ENCODE measurements at places on chromosomes 7 and 10.

DNA sequence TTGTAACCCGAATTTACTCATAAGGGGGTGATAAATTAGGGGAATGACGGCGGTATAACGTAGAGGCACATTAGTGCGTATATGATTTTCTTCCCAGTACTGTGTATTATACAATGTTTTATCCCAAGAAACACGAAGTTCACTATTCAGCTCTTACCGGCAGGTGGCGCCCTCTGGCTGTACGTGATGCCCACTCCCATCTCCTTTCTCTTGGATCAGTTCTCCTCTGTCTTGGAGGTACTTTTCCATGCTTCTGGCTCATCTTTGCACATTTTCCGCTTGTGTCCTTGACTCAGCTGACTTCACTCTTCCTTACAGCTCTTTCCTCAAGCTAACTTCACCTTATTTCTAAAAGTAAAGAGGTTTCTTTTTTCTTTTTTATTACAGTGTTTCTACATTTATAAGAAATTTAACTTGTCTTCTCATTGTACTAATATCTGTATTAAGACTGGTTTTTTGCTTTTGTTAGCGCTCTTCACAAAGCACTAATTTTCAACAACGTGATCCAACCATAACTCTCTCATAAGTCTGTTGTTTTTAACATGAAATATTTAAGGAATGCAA lies 21.3 kb downstream of the TMEM176B start:
- peak; percentile 51 for DNase-seq

GRCh38 chr10:95295031-95295755 lies 4.4 kb upstream of the PDLIM1 start:
- DNase-seq: peak; percentile 43

- no peak for DNase-seq
Observed at GRCh38 chr10:129030603-129030895, 436.5 kb upstream of the MGMT start.

- peak; percentile 95 for DNase-seq
Observed at GRCh38 chr7:28855538-28856217, 102.5 kb downstream of the TRIL start.

GRCh38 chr10:11397077-11397965 lies 214.1 kb downstream of the USP6NL start:
- DNase-seq: no peak

DNA sequence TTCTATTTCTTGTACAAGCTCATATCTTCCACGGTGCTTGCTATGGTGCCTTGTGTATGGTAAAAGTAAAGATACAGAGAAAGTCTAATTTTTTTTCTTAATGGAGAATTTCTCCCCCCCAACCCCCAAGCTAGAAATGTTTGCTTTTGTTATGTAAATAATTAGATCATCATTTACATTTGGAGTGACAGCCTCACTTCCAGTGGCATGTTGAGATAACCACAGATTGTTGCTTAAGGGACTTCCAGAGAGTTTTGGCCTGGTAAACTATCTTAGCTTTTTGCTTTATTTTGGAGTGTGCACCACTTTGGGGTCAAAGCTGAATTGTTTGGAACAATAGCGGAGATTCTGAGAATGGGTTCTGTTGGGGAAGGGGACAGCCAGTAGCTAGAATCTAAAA lies 129.7 kb downstream of the ZNF365 start:
- DNase-seq: no peak

DNA sequence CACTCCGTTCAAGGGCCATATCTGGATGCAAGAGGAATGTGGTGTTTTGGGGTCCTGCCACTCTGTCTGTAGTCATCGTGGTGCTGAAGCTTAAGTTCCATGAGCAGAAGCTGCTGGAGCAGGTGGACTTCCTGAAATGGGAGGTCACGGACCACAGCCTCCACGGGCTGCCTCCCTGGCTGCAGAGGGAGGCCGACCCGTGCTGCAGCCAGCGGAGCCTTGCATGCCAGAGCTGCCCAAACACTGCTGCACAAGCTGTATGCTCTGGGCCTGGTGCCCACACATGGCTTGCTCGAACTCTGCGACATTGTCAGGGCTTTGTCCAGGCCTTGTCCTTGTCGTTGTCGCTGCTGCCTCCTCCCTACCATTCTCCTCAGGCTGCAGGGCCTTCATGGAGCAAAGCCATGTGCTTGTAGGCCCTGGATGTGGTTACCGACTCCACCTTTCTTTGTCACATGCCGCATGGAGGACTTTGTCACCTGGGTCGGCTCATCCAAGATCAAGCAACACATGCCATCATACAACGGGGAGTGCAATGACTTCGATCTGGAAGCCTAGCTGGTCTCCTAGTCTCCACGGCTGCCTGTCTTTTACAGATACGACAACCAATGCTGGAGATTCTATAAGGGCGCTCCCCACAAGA lies 21.4 kb downstream of the GARIN1A start:
- no peak for DNase-seq

DNA sequence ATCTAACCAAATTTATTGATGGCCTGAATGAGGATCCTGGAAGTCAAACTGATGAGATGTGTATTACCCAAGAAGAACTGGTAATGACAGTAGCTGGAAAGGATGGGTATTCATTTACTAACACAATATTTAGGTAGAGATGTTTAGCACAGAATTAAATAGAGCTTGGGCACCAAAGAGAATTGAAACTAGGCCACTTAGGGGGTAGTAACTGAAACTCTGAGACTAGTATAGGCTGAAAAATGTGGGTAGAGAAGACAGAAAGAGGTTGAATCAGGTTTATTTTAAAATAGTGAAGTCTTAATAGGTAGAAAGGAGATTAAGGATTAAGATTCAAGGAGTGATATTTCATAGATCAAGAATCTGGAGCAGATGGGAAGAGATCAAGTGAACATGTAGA lies 155.8 kb downstream of the MLLT10 start:
- no peak for DNase-seq

DNA sequence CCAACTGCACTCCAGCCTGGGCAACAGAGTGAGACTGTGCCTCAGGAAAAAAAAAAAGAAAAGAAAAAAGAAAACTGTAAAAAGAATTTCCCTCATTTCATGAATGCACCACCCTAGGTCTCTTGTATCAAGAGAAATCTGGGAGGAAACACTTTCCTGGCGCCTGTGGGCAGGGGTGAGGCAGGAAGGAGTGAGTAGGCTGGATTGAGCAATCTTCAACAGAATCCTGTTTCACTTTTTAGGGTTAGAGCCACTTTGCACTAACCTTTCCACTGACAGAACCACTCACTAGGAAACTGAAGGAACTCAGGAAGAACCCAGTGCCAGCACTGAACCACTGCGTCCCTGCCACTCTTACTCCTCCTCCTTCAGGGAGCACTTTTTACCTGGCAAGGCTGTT lies 282.1 kb downstream of the CCDC3 start:
- no peak for DNase-seq

- DNase-seq: no peak
Observed at GRCh38 chr7:133724694-133725093, 402.4 kb upstream of the LRGUK start.

DNA sequence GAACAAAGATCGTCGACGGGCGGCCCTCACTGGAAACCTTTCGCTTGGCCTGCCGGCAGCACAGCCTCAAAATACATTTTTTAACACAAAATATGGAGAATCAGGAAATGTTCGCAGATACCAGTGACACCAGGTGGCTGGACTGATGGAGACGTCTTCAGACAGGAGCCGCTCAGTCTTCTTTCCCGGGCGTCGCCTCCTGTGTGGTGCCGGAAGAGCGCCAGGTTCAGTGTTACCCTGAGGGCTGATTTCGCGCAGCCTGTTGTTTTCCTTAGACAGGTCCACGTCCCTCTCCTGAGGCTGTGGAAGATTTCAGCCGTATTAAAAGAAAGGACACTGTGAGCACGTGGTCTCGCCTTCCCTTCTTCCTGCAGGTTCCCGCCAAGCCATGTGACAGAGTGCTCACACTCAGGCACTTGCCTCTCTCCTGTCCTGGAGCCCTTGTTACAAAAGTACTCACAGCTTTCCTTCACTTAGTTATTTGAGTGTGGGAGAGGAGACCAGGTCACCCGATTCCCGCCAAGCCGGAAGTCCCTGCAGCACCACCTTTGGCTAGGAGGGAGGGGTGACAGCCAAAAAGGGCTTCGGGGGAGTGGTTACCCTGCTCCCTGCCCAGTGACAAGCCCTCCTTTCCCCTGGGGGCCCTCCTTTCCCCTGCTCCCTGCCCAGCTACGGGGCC lies 21.7 kb upstream of the PWWP2B start:
- no peak for DNase-seq

- no peak for DNase-seq
Observed at GRCh38 chr10:63430999-63431356, 34.8 kb downstream of the JMJD1C start.

- peak; percentile 95 for DNase-seq
Observed at GRCh38 chr10:99758211-99758891, 24.1 kb upstream of the ABCC2 start.

DNA sequence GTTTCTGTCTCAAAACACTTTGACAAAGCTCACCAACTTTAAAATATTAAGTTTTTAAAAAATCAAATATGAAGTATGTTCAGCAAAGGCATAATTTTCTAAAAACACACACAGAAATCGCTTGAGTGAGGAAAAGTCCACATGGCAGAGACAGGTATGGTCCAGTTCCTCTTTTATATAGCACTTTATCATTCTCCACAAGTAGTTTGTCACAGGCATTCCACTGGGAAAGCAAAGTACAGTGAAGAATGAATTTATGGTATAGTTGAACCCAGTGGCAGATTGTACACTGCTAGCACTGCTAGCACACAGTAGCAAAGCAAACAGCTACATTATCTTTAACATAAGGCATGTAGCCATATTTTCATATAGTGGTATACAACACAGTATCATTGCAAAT lies 102.3 kb downstream of the HECTD2 start:
- no peak for DNase-seq

DNA sequence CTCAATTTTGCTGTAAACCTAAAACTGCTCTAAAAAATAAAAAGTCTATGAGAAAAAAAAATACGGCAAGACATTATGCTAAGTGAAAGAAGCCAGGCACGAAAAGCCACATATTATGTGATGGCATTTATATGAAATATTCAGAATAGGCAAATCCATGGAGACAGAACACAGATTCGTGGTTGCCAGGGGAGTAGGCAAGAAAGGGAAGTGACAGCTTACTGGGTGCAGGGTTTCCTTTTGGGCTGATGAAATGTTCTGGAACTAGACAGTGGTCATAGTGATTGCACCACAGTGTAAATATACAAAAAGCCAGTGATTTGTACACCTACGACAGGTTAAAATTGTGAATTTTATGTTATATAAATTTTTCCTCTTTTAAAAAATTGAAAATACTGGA lies 41.3 kb upstream of the GLI3 start:
- peak; percentile 11 for DNase-seq

DNA sequence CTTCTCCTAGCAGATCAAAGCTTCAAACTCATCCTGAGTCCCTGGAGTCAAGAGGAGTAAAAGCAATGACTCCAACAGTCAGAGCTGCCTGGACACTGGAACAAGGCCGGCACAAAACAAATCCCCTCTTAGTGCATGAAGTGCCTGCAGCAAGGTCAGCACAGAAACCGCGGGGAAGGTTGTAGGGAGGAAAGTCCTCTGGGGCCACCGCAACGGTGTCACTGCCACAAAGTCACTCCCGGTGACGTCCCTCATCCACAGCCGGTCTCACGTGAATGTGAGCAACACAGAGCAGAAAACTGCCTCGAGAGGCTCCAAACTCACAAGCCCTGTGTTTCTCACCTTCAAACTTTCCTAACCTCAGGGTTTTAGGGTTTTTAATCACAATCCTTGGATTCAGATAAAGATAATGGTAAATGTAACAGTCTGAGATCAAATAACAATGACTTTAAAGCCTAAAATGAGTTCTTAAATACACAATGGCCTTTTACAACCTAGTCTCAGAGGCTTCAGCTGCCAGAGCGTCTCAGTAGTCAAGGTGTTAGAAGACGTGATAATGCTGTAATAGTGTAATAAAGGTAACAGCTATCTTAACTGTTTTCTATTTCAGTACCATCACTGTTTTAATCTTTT lies 274.3 kb downstream of the ZMYND11 start:
- DNase-seq: no peak

- DNase-seq: no peak
Observed at GRCh38 chr7:146455091-146455655, 338.6 kb downstream of the CNTNAP2 start.

DNA sequence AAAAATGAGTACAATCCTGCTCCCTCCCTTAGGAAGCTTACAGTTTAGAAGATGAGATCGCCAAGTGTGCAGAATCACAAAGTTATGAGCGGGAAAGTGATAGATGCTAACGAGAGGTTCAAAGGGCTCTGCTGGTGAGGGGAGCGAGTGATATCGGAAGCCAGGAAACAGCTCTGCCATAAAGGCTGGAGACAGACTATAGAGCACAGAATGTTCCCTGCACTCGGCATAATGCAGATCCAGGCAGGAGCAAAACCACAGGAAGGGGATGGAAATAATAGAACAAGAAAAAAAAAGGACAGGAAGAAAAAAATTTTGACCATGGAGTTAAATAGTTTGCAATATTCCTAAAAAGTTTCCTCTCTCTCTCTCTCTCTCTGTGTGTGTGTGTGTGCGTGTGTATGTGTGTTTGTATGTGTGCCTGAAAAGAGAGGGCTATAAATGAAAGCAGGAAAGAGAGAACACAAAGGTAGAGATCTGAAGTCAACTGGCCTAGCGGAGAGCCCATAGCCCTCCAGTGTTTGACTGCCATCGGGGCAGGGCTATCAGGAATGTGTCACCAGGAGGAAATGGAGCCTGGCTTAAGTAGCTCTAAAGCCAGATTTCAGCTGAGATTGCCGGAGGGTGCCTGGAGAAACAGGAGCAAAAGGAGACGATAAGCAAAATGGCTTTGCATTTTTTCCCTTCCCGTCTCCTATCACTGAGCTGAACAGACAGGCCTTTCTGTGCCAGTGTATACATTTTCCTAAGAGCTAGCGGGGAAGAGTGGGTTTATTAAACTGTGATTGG lies 175.8 kb upstream of the LYZL1 start:
- DNase-seq: no peak

DNA sequence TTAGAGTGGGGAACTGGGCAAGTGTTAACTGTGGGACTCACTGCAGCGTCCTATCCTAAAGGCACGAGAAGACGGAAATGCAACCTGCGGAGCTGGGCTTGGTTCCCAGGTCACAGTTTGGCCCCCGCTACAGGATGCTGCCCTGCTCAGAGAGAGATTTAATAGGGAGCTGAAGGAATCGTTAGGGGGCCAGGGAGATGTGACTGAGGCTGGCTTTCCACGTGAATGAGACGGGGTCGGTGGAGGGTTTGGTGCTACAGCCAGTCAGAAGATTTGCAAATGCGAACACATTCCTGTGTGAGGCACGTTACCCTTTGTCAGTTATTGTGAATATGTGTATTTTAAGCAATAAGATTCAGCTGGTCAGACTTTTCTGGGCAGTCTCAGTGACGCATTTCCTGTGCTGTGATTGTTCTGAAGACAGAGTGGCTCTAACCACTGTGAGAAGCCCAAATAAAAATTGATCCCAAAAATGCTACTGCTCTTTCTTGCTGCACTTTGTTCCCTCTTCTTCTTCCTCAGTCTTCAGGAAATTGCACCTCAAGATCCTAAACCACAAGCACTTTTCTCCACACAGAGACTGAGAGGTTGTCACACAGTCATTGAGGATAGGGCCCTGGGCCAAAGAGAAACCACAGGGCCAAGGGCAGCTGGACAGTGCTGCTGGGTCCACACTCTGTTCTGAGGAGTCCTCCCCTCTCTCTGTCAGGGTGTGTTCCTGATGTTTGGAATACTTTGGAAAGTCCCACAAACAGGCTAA lies 21.2 kb downstream of the CYP17A1 start:
- DNase-seq: peak; percentile 30

All from amniotic epithelial cell (primary cell).